ENCODE measurements at places on chromosomes 4 and X.

DNA sequence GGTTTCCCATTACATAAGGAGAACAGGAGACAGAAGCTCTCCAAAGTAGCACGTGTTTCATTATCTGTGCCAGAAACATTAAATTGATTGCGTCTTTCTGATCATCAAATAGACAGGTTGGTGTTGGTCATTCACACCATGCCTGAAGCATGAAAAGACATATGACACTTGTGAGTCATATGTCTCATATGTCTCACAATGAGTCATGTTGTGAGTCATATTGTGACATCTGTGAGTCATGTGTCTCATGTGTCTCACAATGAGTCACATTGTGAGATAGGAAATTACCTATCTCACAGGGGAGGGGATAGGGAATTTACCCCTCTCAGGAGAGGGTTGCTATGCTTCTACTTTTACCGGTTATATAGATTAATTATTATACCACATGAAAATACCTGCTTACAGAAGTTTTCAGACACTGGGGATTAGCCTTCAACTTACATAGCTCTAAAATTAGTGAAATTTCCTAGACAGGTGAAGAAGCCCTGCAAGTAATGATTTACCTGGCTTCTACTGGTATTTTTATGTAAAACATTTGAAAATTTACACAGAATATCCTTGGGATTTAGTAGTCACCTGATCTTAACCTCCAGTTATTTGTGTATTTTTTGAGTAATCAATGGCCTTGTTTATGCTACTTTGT is 80.8 kb downstream of the NPFFR2 start:
- no peak for DNase-seq

DNA sequence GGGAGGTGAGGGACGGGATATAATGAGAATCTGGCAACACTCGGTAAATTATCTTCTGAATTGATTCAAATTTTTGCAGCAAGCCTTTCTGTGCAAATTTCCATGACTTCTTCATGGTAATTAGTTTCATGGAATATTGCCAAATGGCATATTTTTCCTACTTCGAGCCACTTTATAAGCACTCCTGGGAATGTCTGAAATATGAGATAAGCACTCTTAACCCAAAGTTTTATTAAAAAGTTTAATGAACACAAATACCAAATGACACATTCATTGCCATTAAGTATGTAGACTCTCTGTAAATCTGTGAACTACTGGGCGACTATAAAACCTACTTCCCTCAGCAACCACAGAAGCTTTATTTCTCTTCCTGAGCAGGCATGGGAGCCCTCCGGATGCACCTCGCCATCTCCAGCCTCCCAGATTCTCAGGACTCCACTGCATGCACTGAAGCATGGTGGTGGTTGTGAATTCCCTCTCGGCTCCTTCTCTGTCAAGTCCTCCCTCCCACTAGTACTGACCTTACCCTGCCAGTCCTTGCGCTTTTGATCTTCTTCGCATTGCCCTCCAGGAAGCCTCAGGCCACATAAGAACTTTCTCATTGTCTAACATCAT is 154.4 kb upstream of the RPL34 start:
- DNase-seq: no peak

DNA sequence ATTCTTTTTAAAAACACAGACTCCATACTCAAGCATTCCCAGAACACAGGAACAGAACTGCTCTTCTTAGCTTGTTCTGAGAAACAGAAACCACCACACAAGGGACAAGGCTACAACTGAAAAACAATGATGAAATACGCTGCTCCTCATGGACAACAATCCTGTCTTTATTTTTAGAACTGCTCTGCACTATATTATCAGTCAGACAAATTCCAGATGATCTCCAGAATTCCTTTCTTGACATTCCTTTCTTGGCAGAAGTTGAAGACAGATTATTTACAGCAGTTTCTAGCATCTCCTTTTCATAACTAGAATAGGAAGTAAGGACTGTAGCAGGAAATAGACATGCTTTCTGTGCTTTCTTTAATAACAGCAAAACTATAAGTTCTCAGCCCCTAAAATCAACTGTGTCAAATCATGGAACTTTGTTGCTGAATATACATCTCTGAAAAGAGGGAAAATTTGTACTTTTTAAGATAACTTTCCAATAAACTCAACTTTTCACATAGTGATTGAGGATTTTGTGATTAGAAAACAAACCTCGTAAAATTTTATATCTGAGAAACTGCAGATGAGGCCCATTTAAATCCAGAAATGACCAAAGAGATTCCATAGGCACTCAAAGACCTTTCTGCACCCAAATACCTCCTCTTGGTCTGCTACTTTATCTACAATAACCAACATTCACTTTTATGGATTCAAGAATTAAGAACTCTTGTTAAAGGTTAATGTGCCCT is 35.9 kb downstream of the ANTXR2 start:
- no peak for DNase-seq

- DNase-seq: no peak
Measured at GRCh38 chrX:148499638-148500422, 587 bp upstream of the AFF2 start.

DNA sequence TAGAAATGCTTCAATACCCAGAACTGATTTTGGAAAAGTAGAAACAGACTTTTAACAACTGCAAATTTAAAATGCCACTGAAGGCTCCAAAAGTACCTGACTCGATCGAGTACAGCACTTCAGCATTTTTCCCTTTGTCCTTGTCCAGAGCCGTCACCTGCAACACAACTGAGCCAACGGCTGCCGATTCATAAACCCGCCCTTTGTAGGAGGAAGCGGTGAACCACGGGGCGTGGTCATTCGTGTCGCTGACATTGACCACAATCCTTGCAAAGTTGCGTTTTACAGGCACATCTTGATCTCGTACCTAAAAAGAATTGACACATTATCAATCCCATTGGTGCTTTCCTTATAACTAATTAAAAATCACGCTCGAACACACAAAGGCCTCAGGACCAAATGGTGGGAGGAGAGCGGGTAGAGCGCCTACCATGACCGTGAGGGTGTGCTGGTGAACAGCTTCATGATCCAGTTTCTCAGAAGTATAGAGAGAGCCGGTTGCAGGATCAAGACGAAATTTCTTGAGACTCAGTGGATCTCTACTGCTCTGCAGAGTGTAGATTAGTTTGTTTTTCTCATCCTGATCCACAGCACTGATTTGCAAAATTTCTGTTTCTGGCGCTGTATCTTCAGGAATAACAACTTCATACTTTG is 72.8 kb upstream of the MTNR1A start:
- no peak for DNase-seq

GRCh38 chr4:80017125-80017854 is 55.7 kb downstream of the ANTXR2 start:
- no peak for DNase-seq

DNA sequence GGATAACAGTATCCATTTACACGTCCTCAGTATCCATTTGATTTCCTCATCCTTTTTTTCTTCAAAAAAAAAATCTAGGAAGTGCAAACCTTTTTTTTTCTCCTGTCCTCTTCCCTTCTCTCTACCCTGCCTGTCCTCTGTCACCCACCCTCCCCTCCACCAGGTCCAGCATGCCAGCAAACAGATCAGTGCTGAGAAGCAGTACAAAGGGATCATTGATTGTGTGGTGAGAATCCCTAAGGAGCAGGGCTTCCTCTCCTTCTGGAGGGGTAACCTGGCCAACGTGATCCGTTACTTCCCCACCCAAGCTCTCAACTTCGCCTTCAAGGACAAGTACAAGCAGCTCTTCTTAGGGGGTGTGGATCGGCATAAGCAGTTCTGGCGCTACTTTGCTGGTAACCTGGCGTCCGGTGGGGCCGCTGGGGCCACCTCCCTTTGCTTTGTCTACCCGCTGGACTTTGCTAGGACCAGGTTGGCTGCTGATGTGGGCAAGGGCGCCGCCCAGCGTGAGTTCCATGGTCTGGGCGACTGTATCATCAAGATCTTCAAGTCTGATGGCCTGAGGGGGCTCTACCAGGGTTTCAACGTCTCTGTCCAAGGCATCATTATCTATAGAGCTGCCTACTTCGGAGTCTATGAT is 1.7 kb downstream of the SLC25A4 start:
- no peak for DNase-seq

DNA sequence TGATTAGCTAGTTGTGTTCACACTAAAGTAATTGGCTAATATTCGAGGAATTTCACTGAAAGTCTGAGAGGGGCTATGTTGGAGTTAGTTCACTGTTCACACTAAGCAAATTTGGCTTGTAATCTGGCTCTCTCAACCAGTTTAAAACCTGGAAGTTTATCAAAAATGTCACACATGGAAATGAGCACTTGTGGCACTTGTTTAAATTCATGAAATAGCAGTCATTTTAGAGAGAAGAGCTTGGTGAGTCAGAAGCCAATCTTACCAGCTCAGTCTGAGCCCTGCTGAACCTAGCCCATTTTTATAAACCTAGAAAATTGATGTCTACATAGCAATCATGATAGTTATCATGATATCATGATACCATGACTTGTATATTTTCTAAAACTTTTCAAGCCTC is 90.7 kb upstream of the JADE1 start:
- DNase-seq: no peak

DNA sequence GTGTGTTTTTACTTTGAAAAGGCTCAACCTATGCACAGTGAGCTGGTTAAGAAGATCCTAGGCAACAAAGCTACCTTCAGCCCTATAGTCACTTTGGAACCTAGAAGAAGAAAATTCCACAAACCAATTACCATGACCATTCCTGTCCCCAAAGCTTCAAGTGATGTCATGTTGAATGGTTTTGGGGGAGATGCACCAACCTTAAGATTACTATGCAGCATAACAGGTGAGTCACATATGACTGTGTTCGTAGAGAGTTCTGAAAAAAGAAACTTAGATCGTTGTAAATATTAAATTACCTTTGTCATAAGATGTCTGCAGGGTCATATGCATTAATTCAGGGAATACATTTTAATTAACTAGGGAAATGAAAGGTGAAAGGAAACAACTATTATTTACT is 287.1 kb downstream of the ANK2 start:
- DNase-seq: no peak

DNA sequence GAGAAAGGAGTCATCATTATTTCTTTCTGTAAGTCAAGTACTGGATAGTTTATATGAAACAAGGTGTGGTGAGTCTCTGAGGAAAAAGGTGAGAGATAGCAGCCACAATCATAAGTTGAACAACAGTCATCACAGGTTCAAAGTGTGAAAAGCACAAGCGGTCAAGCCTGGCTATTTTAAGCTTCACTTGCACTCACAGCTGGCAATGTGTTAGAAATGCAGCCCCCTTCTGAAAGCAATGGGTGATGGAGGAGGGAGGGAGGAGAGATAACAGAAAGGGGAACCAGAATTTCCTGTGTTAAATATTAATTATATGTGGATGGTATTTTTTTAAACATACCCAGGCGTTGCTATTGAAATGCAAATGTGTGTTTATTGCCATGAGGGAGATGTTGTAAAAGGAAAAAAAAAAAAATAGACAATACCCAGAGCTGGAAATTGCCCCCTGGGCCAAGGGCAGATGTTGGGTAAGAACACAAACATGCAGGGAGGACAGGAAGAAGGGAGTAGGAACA is 26.9 kb upstream of the BMP3 start:
- no peak for DNase-seq

DNA sequence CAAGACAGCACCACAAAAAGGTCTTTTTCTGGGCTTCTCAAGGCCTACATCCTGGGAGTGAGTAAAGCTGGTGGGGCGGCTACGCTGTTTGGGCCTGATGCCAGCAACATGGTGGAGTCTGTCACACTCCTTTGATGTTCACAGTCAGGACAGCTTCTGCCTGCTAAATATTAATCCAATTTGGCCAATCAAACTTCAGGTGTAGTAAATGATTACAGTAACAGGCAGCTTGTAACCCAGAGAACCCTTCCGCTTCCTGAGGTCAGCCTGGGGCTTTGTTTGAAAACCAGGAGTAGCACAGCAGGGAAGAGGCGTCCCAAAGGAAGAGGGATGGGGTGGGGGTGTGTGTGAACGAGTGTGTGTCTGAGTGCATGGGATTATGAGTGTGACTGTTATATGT is 220.4 kb downstream of the MAML3 start:
- no peak for DNase-seq

DNA sequence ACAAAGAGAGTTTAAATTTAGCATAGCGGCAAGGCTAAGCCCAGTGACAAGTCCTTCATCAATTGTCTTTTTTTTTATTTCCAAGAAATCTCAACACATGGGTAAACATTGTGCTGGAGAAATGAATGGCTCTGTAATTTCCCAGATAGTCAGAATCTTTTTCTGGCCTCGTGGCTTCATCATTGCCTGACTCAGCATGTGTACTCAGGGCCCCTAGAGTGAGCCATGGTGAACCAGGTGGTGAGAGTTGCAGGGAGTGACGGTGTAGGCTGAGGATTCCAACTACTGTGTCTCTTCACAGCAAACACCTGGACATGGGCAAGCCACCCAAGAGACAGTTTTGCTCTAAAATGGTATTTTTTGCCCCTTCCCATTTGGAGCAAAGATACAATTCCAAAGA is 43.1 kb upstream of the UCP1 start:
- DNase-seq: no peak

- DNase-seq: no peak
Measured at GRCh38 chr4:93540562-93540961, 288.0 kb upstream of the ATOH1 start.

DNA sequence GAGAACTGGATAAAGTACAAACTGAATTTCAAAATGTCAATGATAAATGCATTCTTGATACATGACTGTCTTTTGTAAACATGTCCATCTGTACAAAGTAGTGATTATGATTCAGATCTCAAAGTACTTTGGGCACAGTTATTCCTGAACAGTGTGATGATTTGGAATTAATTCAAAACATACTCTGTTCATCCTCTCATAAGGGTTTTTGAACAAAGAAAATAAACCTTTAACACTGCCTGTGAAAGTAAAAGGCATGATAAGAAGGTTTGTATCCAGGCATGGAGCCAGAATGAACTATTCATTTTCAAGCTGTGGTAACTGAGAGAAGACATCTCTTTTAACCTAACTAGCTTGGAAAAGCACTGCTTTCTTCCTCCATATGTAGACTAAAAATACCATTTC is 883 bp upstream of the KLHL4 start:
- DNase-seq: no peak

GRCh38 chrX:22760513-22761057 is 239.2 kb upstream of the DDX53 start:
- DNase-seq: no peak

DNA sequence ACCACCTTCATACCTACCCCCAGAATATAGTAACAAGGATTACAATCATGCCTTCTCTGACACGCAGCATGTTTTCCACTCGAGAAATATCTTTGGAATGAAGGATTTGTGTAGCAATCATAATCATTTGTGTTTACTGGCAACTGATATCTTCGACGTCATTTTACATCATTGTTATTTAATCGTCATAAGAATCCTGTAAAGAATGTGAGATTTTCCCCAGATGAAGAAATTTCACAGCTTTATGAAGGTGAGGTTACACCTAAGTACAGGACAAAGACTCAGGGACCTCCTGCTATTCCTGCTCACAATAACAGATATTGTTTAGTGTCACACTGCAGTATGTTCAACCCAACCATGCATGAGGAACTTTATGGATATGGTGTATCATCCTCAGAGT is 198.2 kb upstream of the LDB2 start:
- DNase-seq: no peak

DNA sequence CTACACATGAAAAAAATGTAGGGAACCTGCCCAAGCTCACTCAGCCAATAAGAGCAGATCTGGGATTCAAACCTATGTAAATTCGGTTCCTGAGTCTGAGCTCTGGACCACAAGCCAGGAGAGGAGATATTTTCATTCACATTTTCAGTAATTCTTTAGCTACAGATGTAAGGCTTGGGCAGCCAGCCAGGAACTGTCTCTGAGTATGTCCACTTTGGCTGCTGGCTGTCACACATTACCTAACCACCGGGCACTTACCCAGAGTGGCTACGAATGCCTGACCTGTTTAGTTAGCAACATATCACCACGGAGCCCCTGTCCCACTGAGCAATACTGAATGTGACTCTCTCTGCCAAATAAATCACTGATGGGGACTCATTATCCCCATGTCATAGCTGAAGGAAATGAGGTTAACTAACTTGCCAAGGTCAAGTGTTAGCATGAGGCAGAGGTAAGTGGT is 15.3 kb downstream of the USP46 start:
- DNase-seq: no peak
